NCI-H1092 treated with DMSO at 0.1 percent for 48 hours (cell line): ENCODE measurements at places on chromosomes 2 and 18.

DNA sequence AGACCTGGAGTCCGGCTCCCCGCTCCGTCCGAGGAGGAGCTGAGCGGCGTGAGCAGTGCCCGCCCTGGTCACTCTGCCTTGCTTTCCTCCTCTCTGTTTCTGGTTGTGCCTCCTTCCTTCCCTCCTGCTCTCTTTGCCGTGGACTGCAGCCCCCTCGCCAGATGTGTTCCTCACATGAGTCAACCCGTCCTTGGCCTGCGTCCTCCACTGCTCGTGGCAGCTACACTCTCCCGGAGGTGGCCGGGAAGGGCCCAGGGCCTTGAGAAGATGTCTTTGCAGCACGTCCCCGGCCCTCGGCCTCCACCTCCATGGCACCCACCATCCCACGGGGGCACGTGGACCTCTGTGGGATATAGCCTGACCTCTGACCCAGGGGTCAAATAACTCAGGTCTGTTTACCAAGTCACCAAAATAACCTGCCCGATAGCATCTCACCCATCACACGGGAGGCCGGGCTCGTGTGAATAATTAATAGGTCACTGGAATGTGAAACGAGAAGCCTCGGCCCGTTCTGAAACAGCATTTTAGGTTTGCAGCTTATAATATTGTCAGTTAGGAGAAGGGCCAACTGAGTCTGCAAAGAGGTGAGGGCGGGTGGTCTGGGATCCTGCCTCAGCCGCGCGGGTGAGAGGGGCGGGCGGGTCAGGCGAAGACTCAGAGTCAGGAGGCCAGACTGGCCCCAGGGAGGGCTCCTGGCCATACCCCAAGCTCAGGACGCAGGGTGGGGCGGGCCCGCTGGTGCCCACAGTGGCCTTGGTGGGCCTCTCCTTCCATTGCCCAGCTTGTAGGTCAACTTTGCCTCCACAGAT lies 42.6 kb downstream of the NFATC1 start:
- no peak for DNase-seq

DNA sequence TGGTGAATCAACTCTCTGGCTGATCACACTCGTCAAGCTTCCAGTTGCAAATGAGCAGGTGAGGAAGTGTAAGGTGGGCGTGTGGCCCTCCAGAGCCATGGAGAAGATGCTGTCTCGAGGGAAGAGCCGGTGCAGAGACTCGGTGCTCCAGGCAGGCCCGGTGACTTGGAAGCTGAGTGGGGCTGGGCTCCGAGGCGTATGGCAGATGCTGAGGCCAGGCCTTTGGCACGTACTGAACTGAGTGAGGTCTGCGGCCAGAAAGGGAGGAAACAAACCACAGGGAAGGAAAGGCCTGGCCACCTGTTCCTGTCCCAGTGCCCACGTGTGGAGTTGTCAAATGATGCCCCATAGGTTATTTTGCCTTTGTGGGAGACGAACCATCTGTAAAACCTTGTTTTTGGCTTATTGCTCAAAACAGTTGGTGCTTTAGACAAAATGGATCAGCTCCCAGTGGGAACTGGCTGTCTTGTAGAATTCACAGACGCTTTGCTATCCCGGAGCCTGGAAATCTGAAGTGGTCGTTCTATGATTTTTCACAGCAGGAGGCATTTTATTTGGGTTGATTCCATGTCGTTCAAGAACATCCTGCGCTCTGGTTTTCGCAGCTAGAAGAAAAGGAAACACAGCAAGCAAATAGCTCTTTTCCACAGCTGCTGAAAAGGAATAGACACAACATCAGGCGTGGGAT lies 117.5 kb upstream of the TMEM18 start:
- no peak for DNase-seq

- DNase-seq = no peak
Observed at GRCh38 chr2:152247337-152247695, 71.8 kb upstream of the STAM2 start.

GRCh38 chr2:183172220-183172887 lies 48.1 kb downstream of the NUP35 start:
- no peak for DNase-seq

- DNase-seq = peak; percentile 44
Observed at GRCh38 chr2:216670266-216671080, 24.9 kb downstream of the IGFBP5 start.

DNA sequence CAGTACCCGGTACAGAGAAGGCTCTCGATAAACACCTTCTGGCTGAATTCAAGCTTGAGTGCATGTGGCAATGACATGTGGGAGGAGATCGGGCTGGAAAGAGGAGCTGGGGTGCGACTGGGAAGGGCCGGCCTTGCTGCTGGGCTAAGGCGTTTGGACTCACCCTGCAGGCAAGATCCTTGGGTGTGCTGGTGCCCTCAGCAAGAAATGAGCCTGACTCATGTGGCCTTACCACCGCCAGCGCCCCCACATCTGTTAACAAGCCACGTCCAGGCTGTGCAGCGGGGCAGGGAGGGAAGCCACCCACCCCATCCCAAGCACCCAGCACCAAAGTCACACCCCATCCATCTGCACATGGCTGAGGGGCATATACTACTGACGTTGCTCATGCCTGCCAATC lies 1.3 kb downstream of the HS1BP3 start:
- no peak for DNase-seq

DNA sequence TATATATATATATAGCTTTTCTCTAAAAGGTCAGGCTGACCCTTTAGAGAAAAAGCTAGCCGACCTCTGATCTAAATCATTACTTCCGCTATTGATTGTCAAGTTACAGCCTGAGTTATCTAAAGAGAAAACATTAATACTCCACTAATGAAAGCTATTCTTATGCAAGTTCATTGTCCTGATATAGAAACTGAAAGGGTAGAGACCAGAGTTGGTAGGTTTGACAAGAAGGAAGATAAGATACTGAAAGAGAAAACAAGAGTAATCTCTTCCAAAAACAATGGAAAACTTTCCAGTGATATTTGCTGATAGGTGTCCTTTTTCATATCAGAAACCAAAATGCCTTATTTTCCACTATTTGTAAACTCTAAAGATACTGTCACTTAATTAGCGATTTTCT lies 62.8 kb upstream of the SLC39A10 start:
- DNase-seq = no peak

DNA sequence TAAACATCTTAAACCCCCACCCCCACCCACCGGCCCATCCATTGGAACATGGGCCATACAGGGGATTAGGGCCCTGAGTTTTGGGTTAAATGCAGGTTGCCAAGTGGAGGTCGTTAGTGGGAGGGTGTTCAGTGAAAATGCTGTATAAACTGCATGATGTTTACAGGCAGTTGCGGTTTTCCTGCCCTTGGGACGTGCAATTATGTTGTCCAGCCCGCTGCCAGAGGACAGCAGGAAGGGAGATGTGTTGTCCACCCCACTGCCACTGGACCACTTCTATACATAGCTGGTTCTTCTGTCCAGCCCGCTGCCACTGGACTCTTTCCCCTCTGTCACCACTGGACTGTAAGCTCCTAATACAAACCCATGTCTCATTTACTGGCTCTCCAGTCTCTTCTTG lies 2.7 kb upstream of the LAPTM4A start:
- no peak for DNase-seq

DNA sequence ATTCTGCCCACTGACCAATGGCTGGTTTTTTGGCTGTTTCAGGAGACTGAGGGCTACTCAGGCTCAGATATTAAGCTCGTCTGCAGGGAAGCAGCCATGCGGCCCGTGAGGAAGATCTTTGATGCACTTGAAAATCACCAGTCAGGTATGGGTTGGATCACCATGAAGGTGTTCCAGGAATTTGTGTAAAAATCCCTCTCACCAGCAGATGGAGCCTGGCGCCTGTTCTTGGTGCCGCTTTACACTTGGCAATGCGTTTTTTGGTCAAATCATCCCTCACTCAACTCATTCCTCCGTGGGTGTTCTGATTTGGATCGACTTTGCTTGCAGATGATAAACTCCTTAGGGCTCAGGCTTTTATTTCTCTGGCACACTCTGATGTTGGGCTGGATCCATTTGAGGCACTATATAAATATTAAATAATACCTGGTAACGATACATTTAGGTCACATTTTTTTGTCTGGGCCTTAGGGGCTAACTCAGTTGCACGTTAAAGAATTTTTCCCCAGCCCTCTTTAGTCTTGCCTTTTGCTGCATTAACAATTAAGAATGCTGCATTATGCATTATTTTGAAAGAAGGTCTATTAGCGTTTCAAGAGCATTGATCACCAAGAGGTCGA lies 50.0 kb downstream of the HDHD2 start:
- peak; percentile 66 for DNase-seq

GRCh38 chr2:28434600-28434989 lies 41.9 kb downstream of the FOSL2 start:
- DNase-seq = no peak

DNA sequence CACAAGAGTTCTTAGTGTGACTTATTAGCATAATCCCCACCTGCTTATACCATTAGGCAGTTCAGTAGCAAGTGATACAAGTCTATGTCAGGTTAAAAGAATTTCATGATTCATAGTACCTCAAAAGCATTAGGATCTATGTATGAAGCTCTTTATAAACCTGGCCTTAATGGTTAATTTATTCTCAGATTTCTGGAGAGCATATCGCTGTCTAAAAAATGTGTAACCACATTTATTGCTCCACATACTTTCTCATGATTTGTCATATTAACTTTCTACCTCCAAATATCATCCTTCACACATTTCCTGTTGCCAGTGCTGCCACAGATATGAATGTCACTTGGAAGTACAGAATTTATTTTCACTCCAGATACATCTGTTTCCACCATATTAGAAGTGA lies 332.8 kb upstream of the MAP2 start:
- no peak for DNase-seq

GRCh38 chr2:14621114-14621513 lies 11.4 kb upstream of the LRATD1 start:
- DNase-seq = no peak

- DNase-seq = no peak
Observed at GRCh38 chr2:127829845-127830246, 18.9 kb upstream of the WDR33 start.

GRCh38 chr18:76384861-76385680 lies 110.0 kb downstream of the ZNF516 start:
- no peak for DNase-seq

DNA sequence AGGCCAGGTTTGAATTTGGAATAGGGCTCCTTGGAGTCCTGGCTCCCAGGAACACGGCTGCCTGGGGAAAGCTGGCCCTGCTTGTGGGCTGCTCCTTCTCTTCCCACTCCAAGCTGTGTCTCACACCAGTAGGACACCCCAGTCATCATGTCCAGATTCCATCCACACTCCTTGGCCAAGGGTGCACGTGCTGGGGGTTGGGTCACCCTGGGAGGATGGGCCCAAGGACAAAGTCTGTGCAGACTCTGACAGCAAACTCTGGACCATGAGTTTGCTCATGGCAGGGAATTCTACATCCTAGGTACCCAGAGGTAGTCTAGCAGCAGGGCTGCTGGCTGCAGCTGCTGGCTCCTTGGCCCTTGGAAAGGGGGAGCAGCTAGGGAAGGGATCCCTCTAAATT lies 102.4 kb upstream of the EPAS1 start:
- no peak for DNase-seq

GRCh38 chr18:36075862-36076587 lies 8.7 kb upstream of the RPRD1A start:
- no peak for DNase-seq

GRCh38 chr2:231425291-231425810 lies 29.8 kb downstream of the B3GNT7 start:
- no peak for DNase-seq

- DNase-seq = no peak
Observed at GRCh38 chr2:161571051-161571429, 53.2 kb upstream of the SLC4A10 start.

- DNase-seq = no peak
Observed at GRCh38 chr2:224837066-224837465, 120.9 kb upstream of the CCDC195 start.

GRCh38 chr2:186641132-186641806 lies 51.4 kb downstream of the ITGAV start:
- no peak for DNase-seq

DNA sequence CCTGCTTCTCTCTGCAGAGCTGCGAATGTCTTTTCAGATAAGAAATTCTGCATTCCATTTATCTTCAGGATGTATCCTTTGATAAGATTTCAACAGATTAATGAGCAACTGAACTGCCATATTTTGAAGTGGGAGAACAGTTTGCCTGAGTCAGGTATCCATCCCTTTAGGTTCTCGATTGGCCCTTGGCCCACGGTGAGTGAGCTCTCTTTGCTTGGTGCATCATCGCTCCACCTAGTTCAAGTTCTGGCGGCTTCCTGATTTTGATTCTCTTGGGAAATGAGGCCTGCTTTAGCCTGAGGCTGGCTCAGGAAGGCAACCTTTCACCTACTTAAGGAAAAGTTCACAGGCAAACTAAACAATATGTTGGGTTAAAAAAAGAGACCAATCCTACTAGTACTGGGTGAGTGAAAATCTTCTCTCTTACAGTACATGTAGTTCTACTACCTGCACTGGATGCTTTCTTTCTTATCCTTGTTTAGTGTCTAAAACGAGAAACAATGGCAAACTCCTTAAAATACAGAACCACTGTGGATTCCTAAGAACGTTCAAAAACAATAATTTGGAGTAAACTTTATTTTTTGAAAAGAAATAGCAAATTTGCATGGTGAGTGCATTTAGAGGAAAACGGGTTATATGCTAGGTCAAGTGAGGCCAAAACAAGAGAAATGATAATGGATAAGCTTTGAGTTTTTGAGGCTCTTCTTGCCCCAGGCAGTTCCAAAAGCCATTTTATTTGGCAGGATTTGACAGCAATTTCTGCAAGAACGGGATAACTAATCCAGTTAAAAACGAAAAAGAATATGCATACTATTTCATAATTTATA lies 837 bp upstream of the ACSL3 start:
- peak; percentile 48 for DNase-seq

- DNase-seq = no peak
Observed at GRCh38 chr18:12886498-12887126, 2.6 kb upstream of the PTPN2 start.

DNA sequence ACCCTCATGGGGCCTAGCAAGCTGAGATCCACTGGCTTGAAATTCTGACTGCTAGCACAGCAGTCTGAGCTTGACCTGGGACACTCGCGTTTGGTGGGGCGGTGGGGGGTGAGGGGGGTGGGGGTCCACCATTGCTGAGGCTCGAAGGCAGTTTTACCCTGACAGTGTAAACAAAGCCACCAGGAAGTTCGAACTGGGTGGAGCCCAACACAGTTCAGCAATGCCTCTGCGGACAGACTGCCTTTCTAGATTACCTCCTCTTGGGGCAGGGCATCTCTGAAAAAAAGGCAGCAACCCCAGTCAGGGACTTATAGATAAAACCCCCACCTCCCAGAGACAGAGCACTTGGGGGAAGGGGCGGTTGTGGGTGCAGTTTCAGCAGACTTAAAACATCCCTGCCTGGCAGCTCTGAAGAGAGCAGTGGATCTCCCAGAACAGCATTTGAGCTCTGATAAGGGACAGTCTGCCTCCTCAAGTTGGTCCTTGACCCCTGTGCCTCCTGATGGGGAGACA lies 149.7 kb upstream of the TANK start:
- DNase-seq = no peak
